ENCODE measurements at places on chromosomes 1 and 21.

GRCh38 chr1:178704833-178705232 lies 20.2 kb upstream of the RALGPS2 start:
- no peak for DNase-seq

- DNase-seq: no peak
Measured at GRCh38 chr1:43668956-43669355, 19.0 kb downstream of the KDM4A start.

- no peak for DNase-seq
Measured at GRCh38 chr1:243407284-243408018, 151.6 kb downstream of the SDCCAG8 start.

- no peak for DNase-seq
Measured at GRCh38 chr1:199843861-199844260, 183.6 kb upstream of the NR5A2 start.

All from stimulated activated CD4-positive, alpha-beta T cell treated with anti-CD3 and anti-CD28 coated beads, TNF-alpha, amount 100 ng/mL, for 4 hours (primary cell).